Thoracic aorta (tissue), 2 donors: ENCODE measurements at places on chromosomes 5 and 9.

- H3K4me3 ChIP-seq = no peak overlapping the region
- no peaks in the 10 kb centered on the region for H3K4me1 ChIP-seq
- no peak overlapping the region for H3K27ac ChIP-seq
- no peaks in the 10 kb centered on the region for H3K27me3 ChIP-seq
These were observed 37.8 kb upstream of the ARRDC3 start for GRCh38 chr5:91420879-91421278.

DNA sequence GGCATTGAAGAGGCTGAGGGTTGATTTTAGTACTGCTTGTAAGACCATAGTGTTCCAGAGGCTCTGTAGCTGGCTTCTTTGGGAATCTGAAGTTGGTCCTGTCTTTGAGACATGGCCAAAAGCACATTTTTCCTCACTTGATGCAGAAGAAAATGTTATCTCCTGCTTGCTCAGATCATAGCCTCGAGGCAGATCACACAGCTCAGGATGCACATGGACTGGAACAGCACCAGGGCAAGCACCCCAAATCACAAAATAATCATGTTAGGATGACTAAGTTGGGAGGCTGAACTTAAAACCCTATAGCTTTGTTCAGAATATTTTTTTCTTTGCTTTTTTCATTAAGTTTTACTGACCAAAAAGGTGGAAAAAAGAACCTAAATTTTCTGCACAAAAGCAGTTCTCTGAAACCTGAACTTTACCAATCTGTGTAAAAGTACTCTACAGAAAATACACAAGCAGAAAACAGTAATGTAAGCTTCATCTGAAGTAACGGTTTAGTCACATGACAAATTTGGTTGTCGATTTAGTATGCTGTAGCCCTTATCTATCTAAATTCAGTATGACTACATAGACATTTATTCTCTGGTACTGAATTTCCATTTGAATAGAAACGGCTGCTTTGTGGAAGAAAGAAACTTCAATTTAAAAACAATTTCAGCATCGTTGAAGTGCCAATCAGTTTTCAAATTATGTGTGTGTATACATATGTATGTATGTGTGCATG, 3.4 kb downstream of the KLHL9 start:
- peak overlapping the region; percentile 87 for H3K4me3 ChIP-seq
- no peaks in the 10 kb centered on the region for H3K36me3 ChIP-seq
- H3K27ac ChIP-seq = no peak overlapping the region
- peaks cover 74% of the 10 kb centered on the region for H3K4me1 ChIP-seq

DNA sequence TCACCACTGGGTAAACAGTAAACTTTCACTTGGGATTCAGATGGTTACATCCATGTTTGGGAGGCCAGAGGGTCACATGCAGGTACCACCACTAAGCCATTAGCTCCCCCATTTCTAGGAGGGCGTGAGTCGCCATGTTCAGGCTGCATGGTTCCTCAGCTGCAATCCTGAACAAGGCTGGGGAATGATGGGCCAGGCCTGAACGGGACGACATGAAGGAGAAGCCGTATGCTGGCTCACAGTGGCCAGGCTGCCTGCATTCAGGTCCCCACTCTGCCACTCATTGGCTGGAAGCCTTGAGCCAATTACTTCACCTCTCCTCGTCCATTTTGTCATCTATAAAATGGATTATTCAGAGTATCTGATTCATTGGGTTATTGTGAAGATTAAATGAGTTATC, 9.0 kb upstream of the FBP2 start:
- H3K27me3 ChIP-seq = no peaks in the 10 kb centered on the region
- DNase-seq = no peak
- H3K4me1 ChIP-seq = no peaks in the 10 kb centered on the region
- H3K4me3 ChIP-seq = no peak overlapping the region
- H3K27ac ChIP-seq = no peak overlapping the region

DNA sequence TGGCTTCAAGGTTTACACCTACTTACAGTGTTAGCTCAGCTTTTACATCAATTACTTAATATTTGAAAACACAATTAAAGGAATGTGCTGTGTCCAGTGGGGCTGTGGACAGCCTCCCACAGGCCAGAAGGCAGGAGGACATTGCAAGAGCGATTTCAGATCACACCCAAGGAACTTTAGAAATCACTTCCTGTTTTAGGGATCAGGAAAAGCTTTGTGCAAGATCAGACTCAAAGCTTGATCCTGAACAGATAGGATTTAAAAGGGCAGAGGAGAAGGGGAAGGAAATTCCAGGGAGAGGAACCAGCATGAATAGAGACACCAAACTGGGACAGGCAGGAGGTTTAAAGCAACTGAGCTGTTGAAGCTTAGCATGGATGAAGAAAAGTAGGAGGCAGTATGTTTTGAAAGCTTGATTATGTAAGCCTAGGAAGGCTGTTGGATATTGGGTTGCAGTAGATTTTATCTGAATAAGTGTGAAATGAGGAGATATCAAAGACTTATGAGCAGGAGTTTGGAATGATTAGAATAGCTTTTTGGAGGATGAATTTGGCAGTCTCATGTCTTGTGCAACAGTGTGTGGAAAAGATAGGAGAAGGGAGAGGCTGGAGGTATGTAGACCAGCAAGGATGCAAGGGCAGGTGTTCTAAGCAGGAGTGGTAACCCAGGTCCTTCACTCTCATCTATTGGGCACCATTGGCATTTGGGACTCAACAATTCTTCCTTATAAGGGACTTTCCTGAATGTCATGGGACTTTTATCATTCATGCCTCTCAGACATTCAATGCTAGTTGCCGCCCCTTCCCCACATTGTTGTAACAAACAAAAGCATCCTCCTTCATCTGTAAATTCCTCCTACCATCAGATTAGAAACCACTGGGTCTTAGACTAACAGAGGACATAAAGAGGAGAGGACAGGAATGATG, 123.5 kb downstream of the TARS1 start:
- DNase-seq = no peak
- H3K36me3 ChIP-seq = no peaks in the 10 kb centered on the region
- no peak overlapping the region for H3K27ac ChIP-seq
- H3K27me3 ChIP-seq = no peaks in the 10 kb centered on the region
- no peak overlapping the region for H3K4me3 ChIP-seq
- no peaks in the 10 kb centered on the region for H3K4me1 ChIP-seq

GRCh38 chr5:132635873-132636272, 22.1 kb upstream of the IL13 start:
- no peak overlapping the region for H3K4me3 ChIP-seq
- no peaks in the 10 kb centered on the region for H3K4me1 ChIP-seq
- H3K27ac ChIP-seq = no peak overlapping the region
- DNase-seq = no peak
- peaks cover 25% of the 10 kb centered on the region for H3K36me3 ChIP-seq
- H3K27me3 ChIP-seq = no peaks in the 10 kb centered on the region

- H3K36me3 ChIP-seq = no peaks in the 10 kb centered on the region
- no peak overlapping the region for H3K4me3 ChIP-seq
- DNase-seq = no peak
- no peak overlapping the region for H3K27ac ChIP-seq
- H3K4me1 ChIP-seq = no peaks in the 10 kb centered on the region
These were observed 75.7 kb upstream of the SNX2 start for GRCh38 chr5:122699201-122699600.

- no peak overlapping the region for H3K4me3 ChIP-seq
- H3K36me3 ChIP-seq = no peaks in the 10 kb centered on the region
- H3K4me1 ChIP-seq = no peaks in the 10 kb centered on the region
- no peak overlapping the region for H3K27ac ChIP-seq
- H3K27me3 ChIP-seq = no peaks in the 10 kb centered on the region
These were observed 166.3 kb downstream of the DOCK2 start for GRCh38 chr5:169803077-169803981.

- H3K27ac ChIP-seq = no peak overlapping the region
- H3K4me3 ChIP-seq = no peak overlapping the region
- H3K27me3 ChIP-seq = no peaks in the 10 kb centered on the region
- H3K4me1 ChIP-seq = peaks cover 13% of the 10 kb centered on the region
- DNase-seq = no peak
- no peaks in the 10 kb centered on the region for H3K36me3 ChIP-seq
These were observed 528.0 kb downstream of the BNC2 start for GRCh38 chr9:16342246-16343020.

DNA sequence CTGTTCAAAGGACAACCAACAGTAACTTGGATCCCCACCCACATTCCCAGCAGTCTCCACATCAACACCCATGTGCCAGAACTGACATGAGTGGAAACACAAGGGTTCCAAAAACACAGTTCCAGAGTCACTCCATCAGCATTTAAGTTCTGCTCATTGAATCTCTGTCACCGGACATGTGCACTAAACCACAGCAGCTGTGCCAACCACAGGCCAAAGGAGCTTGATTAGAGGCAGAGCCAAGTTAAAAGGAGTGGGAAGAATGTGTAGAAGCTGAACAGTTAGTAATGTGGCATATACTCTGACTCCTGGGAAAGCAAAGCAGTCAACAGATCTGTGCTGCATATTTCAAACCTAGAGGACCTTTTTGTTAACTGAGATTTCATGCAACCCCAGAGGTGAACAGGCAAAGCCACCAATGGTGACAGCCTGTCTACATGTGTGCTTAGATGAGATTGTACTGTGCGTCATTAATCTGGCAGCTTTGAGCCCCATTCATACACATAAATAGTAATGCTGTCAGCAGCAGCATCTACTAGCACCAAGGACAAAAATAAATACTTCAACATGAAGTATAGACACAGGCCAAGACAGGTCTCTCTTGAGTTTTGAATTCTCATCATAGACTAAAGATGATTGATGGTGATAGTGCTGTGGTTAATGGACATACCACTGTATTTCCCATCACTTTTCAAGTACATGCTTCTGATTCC, 16.4 kb upstream of the FST start:
- H3K27ac ChIP-seq = no peak overlapping the region
- H3K4me1 ChIP-seq = no peaks in the 10 kb centered on the region
- DNase-seq = no peak
- H3K36me3 ChIP-seq = no peaks in the 10 kb centered on the region
- no peak overlapping the region for H3K4me3 ChIP-seq
- no peaks in the 10 kb centered on the region for H3K27me3 ChIP-seq

- no peaks in the 10 kb centered on the region for H3K36me3 ChIP-seq
- DNase-seq = peak; percentile 11
- H3K4me3 ChIP-seq = peak overlapping the region; percentile 26
- no peaks in the 10 kb centered on the region for H3K27me3 ChIP-seq
- peaks cover 8% of the 10 kb centered on the region for H3K4me1 ChIP-seq
These were observed 114.9 kb upstream of the NFIB start for GRCh38 chr9:14428781-14429230.

DNA sequence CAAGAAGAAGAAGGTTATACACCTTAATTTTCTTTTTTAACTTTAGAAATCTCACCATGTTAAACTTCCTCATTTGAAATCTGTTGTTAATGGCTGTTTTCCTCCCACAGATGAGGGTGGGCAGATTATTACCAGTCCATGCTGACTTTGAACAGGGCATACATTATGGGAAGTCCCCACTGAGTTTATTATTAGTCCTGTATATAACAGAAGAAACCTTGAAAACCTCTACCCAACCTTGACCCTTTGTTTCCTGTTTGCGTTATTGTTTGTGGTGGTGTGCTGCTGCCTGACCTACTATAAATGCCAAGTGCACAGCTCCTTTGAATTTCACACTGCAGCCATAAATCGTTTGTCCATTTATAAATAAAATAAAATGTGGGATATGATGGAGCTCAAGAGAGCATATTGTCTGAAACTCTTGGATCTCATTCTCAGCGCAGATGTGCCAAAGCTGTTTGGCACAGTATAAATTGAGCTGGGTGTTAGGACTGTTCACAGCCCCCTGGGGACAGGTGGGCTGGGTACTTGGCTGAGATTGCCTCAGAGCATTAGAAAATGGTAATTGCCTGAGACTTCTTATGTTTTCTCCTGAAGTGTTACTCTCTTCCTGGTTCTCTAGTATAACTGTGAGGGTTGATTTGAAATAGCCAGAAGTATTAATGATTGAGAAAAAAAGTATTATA, 139.6 kb downstream of the SPATA31D1 start:
- no peaks in the 10 kb centered on the region for H3K27me3 ChIP-seq
- H3K4me3 ChIP-seq = no peak overlapping the region
- H3K36me3 ChIP-seq = no peaks in the 10 kb centered on the region
- H3K4me1 ChIP-seq = no peaks in the 10 kb centered on the region
- H3K27ac ChIP-seq = no peak overlapping the region
- DNase-seq = no peak

DNA sequence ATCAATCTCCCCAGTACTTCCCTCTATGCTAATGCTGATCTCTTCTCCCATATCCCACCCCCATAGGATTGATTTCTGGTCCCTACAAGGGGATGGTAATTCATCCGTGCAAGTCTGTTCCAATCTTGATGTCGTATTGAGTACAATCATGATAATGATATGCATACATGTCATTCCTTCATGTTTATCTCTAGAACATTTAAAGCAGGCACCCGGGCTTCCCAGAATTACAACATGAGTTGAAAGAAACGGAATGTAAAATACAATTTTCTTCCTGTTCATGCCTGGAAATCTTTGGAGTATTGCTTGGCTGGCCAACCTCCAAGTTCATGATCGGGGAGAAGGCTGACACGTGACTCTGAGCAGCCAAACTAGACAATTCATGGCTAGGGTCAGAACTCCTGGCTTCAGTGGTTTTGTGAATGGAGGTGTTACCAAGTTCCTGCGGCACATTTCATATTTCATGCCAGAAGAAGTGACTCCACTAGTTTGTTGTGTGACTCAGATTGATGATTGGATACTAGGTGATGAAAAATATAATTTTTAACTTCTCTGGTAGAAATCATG, 66.6 kb downstream of the C9orf152 start:
- H3K4me1 ChIP-seq = peaks cover 87% of the 10 kb centered on the region
- peak; percentile 71 for DNase-seq
- H3K27ac ChIP-seq = peak overlapping the region; percentile 29

GRCh38 chr9:69603656-69604055, 68.5 kb downstream of the APBA1 start:
- H3K4me1 ChIP-seq = peaks cover 12% of the 10 kb centered on the region
- no peak overlapping the region for H3K27ac ChIP-seq
- no peaks in the 10 kb centered on the region for H3K36me3 ChIP-seq
- DNase-seq = no peak
- no peak overlapping the region for H3K4me3 ChIP-seq

- H3K27ac ChIP-seq = no peak overlapping the region
- peaks cover 18% of the 10 kb centered on the region for H3K4me1 ChIP-seq
- H3K27me3 ChIP-seq = no peaks in the 10 kb centered on the region
- H3K36me3 ChIP-seq = no peaks in the 10 kb centered on the region
These were observed 194.3 kb downstream of the SEMA5A start for GRCh38 chr5:9351546-9351945.

GRCh38 chr9:5493679-5494511, 16.4 kb upstream of the PDCD1LG2 start:
- H3K4me3 ChIP-seq = no peak overlapping the region
- H3K36me3 ChIP-seq = no peaks in the 10 kb centered on the region
- no peak for DNase-seq
- H3K27me3 ChIP-seq = no peaks in the 10 kb centered on the region

DNA sequence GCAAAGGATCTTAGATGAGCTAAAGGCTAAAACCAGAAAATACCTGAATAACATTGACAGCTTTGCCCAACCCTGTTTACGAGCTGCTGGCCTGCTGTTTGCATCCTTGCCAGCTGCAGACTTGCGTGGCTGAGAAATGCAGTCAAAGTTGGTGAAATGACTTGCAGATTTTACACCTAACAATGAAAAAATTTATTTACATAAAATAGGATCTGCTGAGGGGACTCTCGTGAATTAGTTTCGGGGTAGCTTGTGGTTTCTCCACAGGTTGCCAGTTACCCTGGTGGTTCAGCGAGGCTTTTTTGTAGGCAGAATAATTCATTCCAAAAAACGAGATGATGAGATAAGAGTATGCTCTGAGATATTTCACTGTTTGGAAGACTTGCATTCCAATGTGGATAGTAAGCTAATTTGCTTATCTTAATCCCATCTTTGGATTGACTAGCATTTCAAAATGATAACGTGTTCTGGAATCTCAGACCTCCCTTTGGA, 65.7 kb upstream of the FANCC start:
- no peak overlapping the region for H3K27ac ChIP-seq
- no peak for DNase-seq
- peaks cover 3% of the 10 kb centered on the region for H3K4me1 ChIP-seq
- H3K27me3 ChIP-seq = no peaks in the 10 kb centered on the region
- no peak overlapping the region for H3K4me3 ChIP-seq
